ENCODE measurements at places on chromosomes 16 and 17.

- peak; percentile 24 for DNase-seq
Observed at GRCh38 chr17:76196675-76197074, 43.6 kb downstream of the RNF157 start.

DNA sequence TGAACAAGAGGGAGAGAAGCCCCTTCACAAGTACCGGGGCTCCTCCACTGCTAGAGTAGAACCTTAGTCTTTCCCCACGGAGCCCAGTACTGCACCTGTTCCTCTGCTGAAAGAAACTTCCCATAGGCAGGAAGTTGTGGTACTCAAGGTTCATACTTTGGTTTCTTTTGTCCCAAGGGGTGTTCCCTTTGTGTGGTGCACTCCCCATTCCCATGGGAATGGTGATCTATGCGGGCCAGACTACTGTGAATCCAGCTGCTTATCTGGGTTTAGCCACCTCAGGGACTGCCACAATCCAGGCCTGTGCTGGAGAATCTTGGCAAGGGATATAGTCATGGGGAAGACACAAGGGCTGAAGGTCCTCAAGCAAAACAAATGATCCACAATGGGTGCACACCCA lies 110.6 kb downstream of the PHKB start:
- no peak for DNase-seq

DNA sequence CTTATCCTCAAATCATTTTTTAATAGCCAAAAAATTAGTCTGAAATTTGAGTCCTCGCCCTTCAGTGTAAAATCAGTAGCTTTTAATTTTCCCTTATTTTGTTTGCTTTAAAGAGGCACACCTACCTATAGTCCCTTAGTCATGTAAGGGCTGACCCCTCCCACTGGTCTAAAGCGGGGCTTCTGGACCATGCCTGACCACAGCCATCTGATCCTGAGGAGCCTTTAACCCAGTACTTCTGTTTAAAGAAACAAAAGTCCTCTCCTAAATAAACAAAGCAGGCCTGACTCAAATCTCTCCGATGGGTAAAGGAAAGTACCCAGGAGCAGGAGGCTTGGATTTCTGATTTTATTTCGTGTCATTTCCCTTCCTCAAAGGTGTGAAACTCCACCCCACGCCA lies 92.0 kb upstream of the CCL2 start:
- DNase-seq, result no peak

GRCh38 chr17:3512505-3513171 lies 36.8 kb downstream of the ASPA start:
- no peak for DNase-seq

DNA sequence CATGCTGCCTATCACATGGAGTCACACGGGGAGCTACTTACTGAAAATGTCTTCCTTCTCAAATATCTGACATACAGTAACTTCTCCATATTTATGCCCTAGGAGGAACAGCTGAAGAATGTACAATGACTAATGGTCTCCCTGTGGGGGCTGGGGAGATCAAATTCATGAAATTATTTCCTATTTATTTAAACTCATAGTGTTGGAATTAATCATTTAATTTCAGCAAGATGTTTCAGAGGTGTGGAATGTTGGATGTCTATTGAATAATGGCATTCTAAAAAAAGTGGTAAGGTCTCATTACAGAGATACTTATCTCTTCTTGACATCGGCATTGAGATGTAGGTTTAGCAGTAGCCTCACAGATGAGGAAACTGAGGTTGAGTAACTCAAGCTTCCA lies 214.3 kb upstream of the CDH11 start:
- DNase-seq, result no peak

DNA sequence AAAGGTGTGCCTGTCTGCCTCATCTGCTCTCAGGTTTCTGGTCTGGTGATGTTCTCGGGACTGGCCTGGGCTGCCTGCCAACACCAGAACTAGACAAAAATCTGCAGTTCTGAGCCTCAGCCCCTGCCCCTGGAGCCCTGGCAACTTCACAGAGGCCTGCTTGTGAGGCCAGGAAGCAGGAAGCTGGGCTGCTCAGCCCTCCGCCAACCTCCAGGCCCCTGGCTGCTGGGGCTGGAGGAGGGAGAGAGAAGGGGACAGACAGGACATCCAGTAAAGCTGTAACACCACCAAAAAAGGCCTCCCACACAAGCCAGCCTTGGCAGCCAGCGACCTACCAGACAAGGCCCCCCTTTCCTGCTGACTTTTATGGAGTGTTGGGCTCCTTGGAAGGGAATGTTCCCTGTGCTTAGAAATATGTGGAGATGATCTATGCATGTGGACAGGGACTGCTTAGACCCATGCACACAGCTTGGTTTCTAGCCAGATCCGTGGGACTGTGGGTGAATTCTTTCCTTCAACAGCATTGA lies 157.6 kb downstream of the XYLT1 start:
- DNase-seq, result peak; percentile 59

GRCh38 chr16:88570691-88571092 lies 489 bp downstream of the ZC3H18 start:
- DNase-seq, result peak; percentile 55

DNA sequence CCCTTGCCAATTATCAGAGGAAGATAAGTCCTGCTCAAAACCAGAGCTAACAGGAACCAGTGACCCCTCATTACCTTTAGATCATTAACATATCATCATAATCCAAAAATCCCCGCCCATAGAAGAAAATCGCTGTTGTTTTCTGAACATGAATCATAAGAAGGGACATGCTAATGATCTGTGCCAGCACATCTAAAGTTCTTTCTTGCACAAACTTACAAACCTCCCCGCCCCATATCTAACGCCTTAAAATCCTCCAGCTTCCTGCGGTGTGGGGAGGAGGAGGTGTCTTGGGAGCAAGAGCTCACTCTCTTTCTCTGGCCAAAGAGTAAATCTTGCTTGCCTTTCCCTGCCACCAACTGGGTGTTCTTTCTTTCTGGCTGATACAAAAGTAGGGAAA lies 78.3 kb downstream of the IRX3 start:
- DNase-seq, result no peak

- no peak for DNase-seq
Observed at GRCh38 chr16:57865746-57866528, 63.6 kb upstream of the KIFC3 start.
